ENCODE measurements at places on chromosomes 5 and 9. TPM values are rescaled to one million over a fixed set of nuclear protein-coding genes. Genes with fewer than 3 reads are reported as not detected.
A peak's percentile ranks its signal among the peaks of the same experiment; 100 is the strongest.

- DNase-seq: peak; percentile 49
These were observed 659 bp downstream of the RAI14 start for GRCh38 chr5:34656700-34657273.

DNA sequence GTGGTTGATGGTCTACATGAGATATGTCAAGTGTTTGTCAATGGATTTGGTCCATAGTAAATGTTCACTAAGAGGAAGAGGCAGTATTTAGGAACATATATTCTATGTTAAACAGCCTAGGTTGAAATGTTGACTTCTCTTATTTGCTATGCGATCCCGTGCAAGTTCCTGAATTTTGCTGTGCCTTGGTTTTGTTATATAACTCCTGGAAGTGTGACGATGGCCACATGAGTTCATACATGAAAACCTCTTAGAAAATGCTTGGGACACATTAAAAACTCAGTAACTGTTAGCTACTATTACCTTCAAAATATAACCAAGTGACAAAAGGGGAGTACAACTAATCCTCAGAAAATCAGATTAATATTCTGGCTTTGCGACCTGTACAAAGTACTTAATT, 21.9 kb upstream of the FBXW2 start:
- no peak for DNase-seq

SERINC5 gene
- 12.2 TPM for total RNA-seq

FUBP3 gene
- 24.4 TPM for total RNA-seq

KCTD16 gene
- under 0.01 TPM for total RNA-seq

SPINK6 gene
- not detected for total RNA-seq
